ENCODE measurements at places on chromosomes 12 and 14.

DNA sequence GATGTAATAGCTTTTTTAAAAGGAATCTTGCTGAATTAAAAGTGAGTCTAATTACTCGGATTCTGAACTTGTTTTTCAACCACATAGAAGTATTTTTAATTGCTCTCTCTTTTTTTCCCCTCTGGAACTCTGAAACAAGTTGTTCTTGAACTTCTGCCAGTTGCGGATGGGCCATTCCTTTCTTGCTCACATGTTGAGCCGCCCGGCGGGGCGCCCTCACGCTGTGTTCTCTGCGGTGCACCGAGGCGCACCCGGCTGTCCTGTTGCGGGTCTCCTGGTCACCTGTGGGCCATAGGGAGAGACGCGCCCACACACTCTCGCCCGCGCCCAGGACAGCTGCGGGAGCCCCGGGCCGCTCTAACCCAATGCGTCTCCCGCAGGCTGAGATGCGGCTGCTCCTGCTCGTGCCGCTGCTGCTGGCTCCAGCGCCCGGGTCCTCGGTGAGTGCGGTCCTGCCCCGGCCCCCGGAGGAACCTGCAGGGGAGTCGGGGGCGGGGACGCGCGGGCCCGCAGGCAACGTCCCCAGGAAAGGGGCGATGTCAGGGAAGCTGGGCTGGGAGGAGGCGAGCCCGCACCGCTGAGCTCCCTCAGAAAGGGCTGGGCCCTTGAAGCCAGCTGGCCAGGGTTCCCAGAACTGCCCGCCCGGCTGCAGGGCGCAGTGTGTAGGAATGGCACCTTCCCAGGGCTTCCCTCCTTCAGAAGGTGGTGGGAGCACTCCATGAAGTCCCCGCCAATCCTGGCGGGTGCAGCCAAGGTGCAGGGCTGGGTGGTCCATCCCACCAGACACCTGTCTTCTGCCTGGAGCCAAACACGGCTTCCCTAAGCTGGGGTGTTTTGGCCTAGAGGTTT is 2.3 kb downstream of the PAPLN start:
- DNase-seq = no peak

DNA sequence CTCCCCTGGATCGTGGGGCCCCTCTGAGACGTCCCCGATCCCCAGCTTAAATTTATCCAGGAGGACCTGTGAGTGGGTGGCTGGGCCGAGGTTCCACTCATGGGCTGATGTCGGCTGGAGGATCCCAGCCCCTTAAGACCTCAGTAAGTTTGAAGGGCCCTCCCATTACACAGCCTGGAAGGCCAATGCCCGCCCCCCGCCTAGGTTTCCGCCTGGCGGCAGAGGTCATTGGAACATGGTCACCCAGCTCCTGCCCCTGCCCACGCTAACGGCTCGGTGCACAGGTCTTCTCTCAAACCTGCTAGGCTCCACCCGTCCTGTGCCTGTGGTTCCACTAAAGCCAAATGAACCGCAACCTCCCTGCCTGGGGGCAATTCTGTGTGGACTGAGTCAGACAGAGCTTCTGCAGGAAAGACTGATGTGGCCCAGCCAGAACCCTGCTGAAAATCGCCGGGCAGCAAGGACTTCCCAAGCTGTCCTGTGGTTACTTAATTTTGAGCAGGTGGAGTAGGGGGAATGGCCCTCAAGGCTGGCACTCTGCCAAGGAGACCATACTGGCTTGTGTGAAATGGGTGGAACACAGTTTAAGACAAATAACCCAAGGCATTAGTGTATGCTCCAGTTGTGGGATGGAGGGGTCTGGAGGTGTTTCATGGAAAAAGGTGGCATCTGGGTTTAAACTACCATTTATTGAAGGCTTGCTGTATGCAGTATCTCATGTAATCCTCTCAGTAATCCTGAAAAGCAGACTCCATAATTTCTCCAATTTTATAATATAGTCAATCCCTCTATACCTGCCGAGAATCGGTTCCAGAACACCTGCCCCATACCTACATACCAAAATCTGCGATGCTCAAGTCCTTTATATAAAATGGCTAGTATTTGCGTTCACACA is 903 bp upstream of the NT5DC3 start:
- peak; percentile 86 for DNase-seq

DNA sequence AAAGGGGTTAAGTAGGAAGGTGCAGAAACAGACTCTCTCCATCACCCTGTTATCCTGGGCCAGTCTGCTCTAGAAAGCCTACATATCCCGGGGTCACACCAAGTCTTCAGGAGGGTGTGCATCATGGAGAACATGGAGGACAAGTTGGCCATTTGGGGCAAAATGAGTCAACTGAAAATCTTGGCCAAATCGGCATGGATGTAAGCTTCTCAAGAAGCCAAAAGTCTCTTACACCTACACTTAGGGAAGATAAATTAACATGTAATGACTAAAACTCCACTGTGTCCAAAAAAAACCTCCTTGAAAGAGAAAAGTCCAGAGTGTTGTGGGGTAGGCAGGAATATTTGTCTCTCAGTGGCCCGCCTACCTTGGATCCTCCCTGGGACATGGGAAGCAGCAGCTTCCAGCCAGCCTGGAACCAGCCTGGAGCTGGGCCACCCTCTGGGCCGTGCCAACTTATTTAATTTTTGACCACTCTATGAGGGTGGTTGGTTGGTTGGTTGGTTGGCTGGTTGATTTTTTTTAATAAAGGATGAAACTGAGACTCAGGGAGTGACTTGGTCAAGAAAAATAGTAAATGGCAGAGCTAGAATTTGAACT is 17.9 kb upstream of the TC2N start:
- no peak for DNase-seq

DNA sequence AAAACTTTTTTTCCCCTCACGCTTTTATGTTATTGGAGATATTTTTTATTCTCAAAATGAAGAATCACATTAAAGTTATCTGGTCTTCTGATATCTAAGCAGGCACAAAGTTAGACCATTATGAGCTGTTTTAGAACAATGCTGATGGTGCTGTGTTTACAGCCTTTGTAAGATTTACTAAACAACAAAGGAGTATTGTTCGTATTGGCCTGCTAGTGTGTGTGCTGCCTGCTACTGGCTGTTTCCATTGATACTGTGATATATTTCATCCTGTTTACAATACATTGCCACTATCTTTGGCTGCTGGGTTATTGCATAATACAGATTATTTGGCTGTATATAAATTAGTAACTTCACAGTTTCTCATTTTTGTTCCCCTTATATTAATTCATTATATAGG is 220.8 kb downstream of the ITPR2 start:
- DNase-seq = no peak

DNA sequence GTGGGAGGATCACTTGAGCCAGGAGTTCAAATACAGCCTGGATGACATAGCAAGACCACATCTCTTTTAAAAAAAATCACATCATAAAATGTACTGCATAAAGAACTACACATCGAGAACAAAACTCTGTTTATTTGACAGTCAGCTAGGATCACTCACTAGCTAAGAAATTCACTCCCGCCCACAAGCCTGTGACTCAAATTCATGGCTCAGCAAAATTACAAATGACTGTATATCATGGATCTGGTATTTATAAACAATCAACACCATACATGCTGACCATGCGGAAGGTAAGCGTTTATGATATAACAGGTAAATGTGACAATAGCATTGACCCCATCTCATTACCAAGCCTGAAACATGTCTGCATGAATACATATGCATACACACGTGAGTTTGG is 206.5 kb downstream of the EFCAB11 start:
- no peak for DNase-seq

DNA sequence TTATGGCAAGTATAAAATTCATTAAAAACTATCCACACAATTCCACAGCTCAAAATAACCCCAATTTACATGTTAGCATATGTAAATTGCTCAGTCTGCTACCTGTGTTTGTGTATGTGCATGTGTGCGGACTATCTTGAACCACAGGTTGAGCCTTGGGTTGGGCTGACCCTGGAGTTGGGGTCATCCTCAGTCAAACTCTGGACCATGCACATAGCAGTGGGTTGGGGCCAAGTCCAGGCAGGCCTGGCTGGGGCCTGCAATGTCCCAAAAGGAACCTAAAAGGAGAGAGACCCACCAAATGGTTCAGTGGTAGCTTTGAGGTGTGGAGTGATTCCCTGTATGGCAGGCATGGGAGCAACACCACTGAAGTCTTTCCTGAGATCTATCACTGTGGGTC is 156.1 kb downstream of the FOXN3 start:
- DNase-seq = no peak

DNA sequence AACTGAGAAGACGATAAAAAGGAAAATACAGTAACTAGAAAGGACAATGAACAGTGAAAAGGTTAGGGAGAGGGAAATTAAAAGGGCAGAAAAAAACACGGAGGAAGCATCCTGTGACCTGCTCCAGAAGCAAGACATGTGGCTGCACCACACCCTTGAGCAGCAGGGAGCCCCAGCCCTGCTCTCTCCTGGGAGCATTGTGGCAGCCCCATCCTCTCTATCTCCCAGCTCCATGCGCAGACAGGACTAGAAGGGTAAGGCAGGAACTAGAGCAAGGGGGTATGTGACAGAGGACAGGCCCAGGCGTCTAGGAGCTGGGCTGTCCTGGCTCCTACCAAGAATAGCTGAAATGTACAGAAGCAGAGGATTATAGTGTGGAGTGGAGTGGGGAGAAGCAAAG is 38.6 kb upstream of the SMUG1 start:
- DNase-seq = no peak

- DNase-seq = no peak
Observed at GRCh38 chr12:81092053-81092452, 14.2 kb downstream of the ACSS3 start.

DNA sequence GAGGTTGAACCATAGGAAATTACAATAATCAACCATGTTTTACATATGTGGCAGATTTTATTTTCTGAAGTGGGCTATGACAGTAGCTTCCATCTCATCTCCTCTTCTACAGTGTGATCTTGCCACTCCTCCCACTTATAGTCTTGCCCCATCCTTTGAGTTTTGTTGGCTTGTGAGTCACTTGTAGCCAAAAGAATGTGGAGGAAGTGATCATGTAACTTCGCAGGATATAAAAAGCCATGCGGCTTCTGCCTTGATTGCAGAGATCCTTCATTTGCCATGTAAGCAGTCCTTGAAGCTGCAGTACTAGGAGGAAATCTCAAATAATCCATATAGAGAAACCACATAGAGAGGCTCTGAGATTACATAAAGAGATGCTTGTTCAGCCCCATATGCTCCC is 13.7 kb upstream of the ZNF84 start:
- DNase-seq = no peak

DNA sequence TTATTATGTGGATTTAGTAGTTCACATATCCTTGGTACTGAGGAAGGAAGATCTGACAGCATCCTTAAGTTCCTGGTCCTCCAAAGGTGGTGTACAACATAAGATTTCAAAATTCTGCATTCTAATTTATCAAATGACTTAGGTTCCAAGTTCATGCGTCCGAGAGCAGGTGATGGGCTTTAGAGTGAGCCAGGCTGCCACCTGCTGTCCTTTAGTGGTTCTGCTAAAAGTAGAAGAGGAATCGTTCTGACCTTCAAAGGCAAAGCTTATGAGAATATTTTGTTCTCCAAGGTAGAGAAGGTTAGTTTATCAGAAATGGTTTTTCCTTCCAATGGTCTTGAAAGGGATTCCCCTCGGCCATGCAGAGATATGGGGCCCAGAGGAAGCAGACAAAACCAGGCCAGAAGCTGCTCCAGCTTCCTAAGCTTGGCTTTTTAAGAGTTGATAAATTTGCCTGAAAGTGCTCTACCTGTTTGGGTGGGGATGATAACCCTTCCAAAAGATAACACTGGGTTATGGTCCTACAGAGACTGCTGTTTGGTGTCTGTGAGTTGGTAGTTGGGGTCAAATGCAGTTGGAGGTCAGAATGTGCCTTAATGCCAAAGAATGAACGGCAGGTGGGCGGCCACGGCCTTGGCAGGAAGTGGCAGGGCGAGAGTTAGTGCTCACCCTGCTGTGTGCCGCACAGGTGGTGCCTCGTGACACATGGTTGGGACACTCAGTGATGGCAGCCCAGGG is 29.1 kb upstream of the LRTM2 start:
- peak; percentile 21 for DNase-seq

DNA sequence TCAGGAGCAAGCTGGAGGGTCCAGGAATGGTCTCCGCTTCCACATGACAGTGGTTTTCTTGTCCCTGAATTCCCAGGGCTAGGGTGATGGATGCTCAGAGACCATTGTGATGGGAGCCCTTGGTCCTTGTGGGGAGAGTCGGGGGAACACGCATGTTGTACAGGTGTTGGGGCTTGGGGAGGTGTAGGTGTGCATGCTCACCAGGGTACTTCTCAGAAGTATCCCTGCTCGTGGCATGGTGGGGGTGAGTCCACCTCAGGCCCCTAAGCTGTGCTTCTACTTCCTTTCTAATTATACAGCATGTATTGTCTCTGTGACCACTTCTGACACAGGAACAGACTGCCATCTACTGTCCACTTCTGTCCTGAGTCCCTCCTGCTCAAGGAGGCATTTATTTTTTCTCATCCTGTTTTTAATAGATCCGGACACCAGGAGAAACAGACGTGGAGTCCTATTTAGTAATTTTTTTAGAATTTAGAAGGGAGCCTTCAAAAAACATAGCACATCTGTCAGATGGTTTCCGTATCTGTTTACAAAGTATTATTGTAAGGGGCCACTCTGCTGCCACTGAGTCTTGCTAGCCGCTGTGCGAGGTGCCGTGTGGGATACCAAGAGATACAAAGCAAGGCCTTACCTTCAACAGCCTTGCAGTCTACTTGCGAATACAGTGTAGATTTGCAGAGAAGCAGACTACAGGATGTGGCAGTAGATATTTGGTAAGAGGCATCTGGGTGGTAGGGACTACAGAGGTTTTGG is 10.5 kb downstream of the NTF3 start:
- DNase-seq = no peak

DNA sequence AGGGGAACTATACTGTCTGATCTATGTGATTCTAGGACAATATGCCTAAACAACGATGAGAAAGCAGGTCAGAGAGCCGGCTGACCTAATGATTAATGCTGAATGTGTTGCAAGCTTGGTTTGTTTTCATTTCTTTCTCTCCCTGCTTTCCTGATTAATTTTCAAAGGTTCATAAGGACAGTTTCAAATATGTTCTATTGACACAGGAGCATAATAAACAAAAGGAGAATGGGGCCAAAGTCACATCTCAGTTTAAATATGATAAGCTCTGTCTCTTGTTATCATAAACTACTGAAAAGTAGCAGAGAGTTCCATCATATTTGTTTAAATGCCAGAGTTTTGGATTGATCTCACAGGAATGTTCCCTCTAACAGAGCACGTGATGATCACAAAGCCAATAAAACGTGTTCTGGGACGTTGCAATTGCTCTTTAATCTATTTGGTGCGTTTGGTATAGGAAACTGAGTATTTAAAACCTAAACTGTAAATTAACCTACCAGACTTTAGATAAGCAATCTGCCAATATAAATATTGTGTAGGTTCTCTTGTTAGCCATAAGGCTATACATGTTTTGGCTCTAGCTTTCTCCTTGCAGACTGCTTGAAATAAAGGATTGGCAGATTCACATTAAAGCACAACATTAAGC is 3.7 kb upstream of the HSD17B6 start:
- DNase-seq = no peak

DNA sequence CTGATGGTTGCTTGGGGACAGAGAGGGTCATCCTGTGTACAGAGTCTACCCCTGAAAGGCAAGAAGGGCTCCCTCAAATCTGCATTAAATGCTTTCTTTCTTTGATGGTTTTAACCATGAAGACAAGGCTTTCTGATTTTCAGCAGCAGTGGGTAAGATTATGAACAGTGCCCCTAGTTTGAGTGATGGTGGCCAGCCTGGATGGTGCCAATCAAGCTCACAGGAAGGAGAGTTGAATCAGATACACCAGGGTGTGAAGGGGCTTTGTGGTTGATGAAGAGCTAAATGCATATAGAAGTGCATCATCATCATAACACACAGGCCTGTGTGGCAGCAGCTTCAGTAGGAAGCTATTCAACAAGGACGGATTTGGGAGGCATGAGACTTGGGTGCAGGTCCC is 5.7 kb downstream of the KRT85 start:
- DNase-seq = no peak

GRCh38 chr12:30437616-30438015 is 258.1 kb downstream of the IPO8 start:
- DNase-seq = no peak
